Stimulated activated naive B cell treated with anti-CD40 and anti-IgM and Interleukin-4, amounts not matched to agents 10 μg/mL and 1 μg/mL and 100 μg/mL, for 72 hours (primary cell): ENCODE measurements at places on chromosomes 3 and 15.

- no peak for DNase-seq
These were observed 156.7 kb upstream of the SMAD3 start for GRCh38 chr15:66908744-66909095.

DNA sequence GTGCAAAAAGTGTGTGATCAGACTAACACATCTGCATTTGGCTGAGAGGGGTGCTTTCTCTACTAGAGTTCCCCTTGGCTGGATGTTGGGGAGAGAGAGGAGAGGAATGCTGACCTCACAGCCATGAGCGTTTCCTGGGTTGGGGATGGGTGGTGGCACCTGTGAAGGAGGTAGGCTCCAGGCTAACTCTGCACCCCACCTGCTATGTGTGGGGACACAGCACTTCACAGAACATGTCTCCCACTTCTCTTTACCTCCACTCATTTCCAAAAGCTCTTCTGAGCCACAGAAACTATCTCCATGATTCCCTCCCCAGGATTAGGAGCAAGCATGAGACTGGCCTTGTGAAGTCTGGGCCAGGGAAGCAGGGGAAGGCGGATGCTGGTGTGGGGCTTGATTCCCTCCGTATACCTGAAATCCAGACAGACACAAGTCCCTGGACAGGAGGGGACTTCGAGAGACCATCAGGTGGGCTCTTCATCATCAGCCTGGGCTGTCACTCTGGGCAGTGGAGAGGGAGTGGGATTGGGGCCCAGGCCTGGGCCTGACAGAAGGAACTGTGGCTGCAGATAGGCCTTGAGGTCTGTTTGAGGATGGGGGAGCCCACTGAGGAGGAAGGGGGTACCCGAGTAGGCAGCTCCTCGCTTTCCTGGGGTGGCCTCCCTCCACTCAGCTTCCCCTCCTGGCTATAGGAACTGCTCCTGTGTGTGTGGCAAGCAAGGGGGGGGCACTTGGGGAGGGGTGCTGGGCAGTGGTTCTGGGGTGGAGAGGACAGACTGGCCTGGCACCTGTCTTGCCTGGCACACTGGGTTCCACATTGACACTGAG lies 40.7 kb downstream of the FEM1B start:
- DNase-seq = no peak

DNA sequence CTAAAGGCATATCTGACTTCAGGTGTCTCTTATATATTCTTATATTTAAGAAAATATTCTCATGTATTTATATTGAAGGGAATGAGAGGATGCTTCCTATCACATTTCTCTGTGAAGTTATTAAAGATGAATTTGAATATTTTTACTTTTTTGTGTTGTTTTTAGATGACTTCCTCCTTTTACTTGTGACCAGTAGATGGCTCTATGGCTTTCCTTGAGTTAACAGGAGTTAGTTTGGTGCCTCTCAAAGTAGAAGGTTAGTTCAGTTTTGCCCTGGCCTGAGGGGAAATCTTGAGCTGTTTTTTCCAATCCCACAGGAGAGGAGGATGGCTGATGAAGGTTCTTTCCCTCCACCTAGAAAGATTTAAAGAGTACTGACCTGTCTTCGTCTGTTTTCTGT lies 80.7 kb downstream of the SQOR start:
- DNase-seq = no peak

GRCh38 chr15:49323207-49323606 lies 99.8 kb upstream of the FGF7 start:
- DNase-seq = no peak

GRCh38 chr15:36432161-36432560 lies 147.3 kb upstream of the CDIN1 start:
- DNase-seq = no peak

- DNase-seq = no peak
These were observed 62.1 kb downstream of the SSR3 start for GRCh38 chr3:156492801-156493261.
